ENCODE measurements at places on chromosomes 11 and 22. TPM values are rescaled to one million over a fixed set of nuclear protein-coding genes. Genes with fewer than 3 reads are reported as not detected.

The OR5A1 gene
- 0.03 TPM for polyA plus RNA-seq

The IL18 gene
- polyA plus RNA-seq = 9.9 TPM

- DNase-seq = no peak
Observed at GRCh38 chr22:32661737-32662586, 139.5 kb upstream of the TIMP3 start.

GRCh38 chr22:25747245-25747944 is 5.4 kb downstream of the MYO18B start:
- DNase-seq = no peak

- no peak for DNase-seq
Observed at GRCh38 chr22:49377306-49377705, 450.4 kb downstream of the BRD1 start.

GRCh38 chr22:22702237-22703202 is 58.1 kb downstream of the GGTLC2 start:
- no peak for DNase-seq

DNA sequence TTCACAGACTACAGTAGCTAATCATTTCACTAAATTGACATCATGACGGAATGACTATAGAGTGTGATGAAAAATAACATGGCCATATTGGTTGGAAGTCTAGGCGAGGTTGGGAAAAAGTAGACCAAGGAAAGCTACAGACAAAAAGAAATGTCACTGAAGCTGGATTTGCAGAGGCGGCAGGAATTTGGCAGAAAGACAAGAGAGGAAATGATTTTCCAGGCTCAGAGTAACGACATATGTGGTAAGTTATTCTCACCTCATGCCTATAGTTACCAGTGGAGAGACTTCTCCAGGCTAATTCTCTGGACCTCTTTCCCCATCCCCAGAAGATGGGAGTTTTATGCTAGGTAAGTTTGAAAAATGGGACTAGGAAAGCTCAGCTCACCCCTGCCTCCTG is 1005.8 kb upstream of the CCDC90B start:
- no peak for DNase-seq

- DNase-seq = no peak
Observed at GRCh38 chr11:65205602-65205967, 23.9 kb downstream of the CAPN1 start.

The MMP27 gene
- polyA plus RNA-seq = not detected

DNA sequence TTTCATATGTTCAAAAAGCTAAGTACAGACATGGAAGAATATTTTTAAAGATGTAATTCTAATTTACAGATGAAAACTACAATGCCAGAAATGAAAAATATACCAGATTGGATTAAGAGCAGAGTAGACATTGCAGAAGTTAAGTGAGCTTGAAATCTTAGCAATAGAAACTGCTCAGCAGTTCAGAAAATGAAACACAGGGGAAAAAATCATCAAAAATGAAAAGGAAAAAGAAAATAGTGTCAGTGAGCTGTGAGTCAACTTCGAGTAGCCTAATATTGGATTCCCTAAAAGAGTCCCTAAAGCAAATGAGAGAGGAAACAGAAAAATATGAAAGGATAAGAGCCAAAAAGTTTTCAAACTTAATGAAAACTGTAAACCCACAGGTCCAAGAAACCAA is 25.8 kb upstream of the IL10RA start:
- DNase-seq = no peak

GRCh38 chr11:36412781-36413383 is 97.2 kb downstream of the TRAF6 start:
- DNase-seq = no peak

DNA sequence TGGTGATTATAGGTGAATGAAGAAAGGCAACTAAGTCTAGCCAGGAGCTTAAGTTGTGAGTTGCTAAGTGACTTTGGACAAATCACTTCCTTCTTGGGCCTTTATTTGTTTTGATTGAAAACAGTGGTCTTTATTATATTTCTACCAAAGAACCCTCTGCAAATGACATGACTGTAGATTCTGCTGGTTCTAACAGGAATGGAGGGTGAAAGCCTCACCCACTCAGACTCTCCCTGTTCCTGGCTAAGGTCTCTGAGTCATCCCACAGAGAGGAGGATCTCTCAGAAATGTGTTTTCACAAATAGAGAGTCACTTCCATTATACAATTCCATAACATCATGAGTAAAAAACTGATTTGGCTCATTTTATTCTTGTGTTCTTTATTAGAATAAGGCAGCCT is 583.9 kb upstream of the LRRC4C start:
- DNase-seq = no peak

The ATG2A gene
- polyA plus RNA-seq = 16.4 TPM

DNA sequence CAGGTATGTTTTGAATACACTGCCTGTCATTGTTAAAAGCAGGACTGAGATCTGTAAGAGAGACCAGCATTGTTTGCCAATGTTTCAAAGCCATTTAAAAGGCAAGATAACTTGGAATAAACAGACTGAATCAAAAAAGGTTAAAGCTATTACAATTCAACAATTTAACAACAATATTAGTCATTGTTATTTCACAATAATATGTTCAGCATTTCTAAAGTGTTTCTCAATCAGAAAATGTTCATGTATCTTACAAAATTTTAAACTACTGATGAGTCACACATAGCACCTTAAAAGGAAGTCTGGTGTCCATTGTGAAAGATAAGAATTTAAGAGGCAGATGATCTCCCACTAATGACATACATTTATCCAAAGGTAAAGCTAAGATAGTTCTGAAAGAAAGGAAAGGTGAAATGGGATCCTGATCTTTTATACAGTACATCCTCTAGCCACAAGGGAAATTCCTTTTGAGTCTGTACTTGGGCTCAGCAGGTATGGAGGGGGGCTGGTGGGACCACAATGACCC is 79.7 kb downstream of the MAML2 start:
- DNase-seq = no peak

- no peak for DNase-seq
Observed at GRCh38 chr11:1354125-1354938, 35.4 kb upstream of the BRSK2 start.

DNA sequence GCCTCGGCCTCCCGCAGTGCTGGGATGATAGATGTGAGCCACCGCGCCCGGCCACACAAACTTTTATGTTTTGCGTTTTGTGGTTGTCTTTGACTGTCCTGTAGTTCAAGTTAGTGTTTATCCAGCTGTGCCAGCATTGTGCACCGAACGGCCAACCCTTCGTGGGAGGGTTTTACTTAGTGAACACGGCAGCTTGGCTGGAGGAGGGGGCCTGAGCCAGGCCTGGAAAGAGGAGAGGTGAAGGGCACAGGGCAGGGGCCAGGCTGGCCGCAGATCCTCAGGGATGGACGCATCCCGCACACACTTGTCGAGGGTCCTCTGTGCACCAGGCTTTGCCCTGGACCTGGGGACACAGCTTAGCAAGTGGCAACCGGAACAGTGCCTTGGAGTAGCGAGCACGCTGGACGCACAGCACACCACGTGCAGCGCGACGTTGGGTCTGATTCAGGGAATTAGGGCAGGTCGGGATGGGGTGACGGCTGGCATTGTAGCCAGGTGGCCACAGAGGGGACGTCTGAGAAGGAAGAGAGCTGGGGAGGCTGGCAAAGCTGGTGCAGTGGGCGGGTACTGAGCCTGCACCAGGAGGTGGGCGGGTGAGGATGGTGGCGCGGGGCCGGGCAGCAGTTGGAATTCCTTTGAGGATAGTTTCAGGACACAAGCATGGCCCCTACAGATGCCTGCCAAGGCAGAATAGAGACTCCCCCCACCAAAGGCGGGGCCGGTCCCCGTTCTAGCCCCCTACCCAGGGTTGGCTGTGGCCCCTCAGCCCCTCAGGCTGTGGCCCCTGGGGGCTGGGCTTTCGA is 13.4 kb downstream of the EPS8L2 start:
- DNase-seq = no peak

DNA sequence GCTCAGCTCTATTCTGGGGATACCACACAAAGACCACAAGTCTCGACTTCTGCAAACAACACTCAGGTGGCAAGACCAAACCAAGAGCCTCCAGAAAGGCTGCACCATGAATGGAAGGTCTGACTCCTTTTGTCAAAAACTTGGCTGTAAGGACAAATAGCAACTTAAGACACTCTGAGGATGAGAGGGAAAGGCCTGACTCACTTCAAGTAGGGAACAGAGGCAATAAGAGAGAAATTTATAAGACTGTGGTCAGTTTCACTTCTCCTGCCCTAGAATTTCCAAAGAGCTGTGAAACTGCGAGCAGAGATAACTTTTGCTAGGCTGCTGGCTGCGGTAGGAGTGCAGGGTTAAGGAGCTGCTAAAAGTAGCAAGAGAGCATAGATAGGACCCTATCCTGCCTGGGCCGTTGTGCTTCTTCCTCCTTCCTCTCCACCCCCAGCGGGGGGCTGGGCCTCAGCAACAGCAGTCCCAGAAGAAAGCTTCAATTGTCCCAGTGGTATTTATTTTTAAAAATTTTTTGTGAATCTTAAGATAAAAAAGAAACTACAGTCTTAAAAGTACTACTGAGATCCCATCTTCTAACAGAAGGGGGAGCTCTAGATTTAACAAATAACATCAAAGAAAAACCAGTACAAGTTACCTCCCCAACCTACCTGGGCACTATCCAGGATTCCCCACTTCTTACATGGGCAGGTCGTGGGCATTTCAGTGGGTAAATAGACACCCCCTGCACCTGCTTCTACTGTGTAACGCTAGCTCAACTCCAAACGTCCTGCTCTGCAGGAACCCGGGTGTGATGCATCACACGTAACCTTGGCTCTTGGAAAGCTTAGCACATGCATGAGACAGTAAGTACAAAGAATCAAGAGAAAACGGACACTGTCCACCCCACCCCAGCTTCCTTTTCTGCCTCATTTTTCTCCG is 66.4 kb downstream of the SGSM3 start:
- DNase-seq = peak; percentile 75

GRCh38 chr11:71425409-71425808 is 22.8 kb downstream of the DHCR7 start:
- DNase-seq = no peak

DNA sequence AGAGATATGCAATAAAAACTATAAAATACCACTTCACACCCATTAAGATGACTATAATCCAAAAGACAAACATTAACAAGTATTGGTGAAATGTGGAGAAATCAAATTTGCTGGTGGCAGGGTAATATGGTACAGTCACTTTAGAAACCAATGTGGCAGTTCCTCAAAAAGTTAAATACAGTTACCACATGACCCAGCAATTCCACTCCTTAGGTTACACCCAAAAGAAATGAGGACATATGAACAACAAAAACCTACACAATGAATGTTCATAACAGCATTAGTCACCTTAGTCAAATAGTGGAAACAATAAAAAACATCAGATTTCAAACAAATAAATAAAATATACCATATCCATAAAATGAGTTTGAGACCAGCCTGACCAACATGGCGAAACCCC is 52.6 kb downstream of the RDX start:
- DNase-seq = no peak

DNA sequence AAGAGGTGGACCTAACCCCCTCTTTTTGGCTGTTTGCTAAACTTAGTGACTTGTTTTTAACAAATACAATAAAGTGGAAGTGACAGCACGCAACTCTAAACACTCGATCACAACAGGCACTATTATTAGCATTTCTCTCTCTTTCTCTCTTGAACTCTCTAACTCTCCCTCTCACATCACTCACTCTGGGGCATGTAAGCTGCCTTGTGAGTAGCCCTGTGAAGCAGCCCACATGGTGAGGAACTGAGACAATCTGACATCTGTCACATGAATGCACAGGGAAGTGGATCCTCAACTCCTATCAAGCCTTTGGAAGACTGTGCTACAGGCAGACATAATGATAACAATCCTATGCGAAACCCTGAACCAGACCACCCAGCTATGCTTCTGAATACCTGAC is 609.0 kb upstream of the CNTN5 start:
- DNase-seq = no peak

The SLC22A25 gene
- polyA plus RNA-seq = not detected

DNA sequence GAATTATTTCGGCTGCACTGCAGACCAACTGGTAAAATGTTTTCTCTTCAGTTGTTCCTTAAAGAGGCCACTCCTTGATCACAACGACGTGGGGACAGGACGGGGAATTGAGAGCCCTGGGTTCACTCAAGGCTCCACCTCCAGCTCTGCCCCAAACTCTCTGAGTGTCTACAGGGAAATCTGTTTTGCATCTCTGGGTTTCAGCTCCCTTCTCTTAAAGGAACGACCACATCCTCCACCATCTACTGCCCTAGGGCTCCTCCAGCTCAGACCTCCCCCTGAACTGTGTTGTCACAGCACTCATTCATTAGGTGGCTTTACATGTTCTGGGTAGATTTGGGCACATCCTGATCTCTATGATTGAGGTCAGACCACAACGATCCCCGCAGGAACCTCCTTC is 5.1 kb upstream of the PPFIA1 start:
- DNase-seq = no peak

The FOLR3 gene
- 1.1 TPM for polyA plus RNA-seq

The UCP3 gene
- polyA plus RNA-seq = 4.8 TPM

GRCh38 chr22:22395245-22395644 is 113.3 kb downstream of the ZNF280B start:
- DNase-seq = no peak
